ENCODE measurements at places on chromosomes 4 and X.

DNA sequence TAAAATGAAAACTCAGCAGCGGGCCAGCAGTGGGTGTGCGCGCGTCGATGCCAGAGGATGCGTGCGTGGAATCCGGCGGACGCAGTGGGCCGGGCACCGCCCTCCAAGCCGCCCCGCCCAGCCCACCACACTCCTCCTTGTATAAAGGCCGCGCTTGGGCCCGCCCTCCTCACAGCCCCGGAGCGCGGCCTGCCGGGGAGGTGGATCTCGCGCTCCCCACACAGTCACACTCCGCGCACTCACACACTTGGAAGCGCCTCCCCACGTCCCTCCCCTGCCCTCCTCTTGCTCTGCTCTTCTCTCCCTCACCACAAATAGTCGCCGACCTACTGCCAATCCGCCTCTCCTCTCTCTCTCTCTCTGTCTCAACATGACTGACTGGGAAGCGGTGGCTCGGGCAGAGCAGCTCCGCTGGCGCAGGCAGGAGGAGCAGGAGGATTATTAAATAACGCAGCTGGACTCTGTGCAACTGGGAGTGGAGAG is at the start of gene CCSER1:
Gene CCSER1, plus strand, starts transcription at position 172 of the 483 bp plus-strand sequence.
- DNase-seq: no peak

DNA sequence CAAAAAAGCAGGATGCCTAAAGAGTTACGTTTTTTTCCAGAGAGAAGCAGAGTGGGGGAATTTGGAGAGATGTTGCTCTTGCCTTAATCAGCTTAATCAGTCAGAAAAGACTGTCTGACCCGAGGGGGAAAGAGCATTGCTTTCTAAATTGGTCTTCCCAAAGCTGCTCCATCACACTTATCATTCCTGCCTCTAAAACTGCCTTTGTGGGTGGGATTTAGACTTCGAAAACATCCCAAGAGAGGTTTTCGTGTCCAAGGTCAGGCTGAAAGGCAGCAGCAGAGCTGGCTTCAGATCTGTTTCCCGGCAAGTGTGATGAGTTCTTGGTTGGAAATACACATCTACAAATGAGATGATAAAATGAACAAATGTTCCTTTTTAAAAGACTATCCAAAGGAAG is 155.2 kb downstream of the SH2D1A start:
- DNase-seq: no peak

DNA sequence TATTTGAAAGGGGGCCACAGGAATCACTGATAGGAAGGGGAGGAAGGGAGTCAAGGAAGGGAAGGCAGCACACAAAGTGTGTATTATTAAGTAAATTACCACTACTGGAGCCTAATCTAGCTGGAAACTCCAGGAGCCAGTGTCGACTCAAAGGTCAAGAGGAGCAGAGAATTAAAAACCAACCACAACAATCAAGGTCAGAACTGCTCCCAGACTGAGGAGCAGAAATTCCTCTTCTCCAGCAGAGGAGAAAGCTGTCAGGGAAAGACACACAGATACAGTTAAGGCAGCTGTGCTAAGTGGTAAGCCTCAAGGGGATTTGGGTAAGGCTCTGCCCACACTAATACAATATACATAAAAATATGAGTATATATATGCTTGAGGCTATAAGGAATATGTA is 87.5 kb upstream of the PTPN13 start:
- DNase-seq: no peak

DNA sequence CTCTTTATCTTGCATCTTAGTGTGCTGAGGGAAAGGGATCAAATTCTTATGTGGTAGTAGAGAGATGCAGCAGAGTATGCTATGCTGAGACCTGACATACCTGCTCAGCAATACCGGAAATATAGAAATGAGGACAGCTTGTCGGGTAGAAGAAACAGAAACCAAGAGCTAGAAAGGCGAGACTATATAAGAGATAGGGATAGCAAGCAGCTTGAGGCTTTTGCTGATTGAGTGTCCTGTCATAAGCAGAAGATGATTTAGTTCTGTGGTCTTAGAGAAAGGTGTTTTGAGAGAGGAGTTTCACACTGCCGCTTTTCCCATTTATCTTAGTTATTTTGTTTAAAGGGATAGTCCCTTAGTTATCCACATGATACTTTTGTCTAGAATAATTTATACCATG is 31.7 kb downstream of the USP9X start:
- no peak for DNase-seq

- DNase-seq: no peak
These were observed 552.4 kb upstream of the MAGEB2 start for GRCh38 chrX:29662759-29663503.

GRCh38 chrX:151736685-151737084 is 2.1 kb downstream of the CNGA2 start:
- no peak for DNase-seq

- DNase-seq: no peak
These were observed 72.0 kb downstream of the WFS1 start for GRCh38 chr4:6341696-6342095.

- DNase-seq: no peak
These were observed 111.9 kb upstream of the CBR4 start for GRCh38 chr4:169121861-169122382.

- DNase-seq: no peak
These were observed 14.5 kb upstream of the DKK2 start for GRCh38 chr4:107050525-107051135.

DNA sequence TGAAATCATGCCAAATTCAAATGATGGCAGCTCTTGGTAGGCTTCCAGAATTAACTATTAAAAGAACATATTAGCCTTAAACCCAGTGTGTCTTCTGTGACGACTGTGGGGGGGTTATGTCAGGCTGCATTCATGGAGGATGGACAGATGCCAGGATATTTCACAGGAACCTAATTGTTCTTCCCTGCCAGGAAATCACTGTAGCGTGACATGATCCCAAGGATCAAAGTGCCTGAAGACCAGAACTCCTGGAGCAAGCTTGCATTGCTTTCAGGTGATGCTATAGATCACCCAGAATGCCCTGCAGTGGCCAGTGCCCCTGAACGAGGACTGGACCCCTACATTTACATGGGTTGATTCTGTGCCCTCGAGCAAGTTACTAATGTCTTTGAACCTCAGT is 1093.0 kb upstream of the TENM3 start:
- no peak for DNase-seq

DNA sequence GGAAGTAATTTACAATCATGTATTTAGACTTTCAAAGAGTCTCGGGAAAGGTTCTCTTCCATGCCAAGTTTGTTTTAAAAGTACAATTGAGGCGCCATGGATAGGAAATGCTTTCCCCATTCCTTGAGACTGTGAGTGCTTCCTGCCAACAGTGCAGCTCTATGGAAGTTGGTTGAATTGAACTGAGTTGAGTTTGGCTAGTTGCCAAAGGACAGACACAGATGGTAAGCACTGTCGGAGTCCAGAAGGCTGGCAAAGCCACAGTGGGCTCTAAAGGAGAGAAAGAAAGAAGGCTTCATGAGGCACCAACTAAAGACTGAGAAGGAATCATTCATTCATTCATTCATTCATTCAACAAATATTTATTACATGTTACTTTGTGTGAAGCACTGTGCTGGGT is 4.3 kb upstream of the KCNE5 start:
- DNase-seq: no peak

GRCh38 chrX:39050427-39050826 is 249.2 kb downstream of the MID1IP1 start:
- DNase-seq: no peak

DNA sequence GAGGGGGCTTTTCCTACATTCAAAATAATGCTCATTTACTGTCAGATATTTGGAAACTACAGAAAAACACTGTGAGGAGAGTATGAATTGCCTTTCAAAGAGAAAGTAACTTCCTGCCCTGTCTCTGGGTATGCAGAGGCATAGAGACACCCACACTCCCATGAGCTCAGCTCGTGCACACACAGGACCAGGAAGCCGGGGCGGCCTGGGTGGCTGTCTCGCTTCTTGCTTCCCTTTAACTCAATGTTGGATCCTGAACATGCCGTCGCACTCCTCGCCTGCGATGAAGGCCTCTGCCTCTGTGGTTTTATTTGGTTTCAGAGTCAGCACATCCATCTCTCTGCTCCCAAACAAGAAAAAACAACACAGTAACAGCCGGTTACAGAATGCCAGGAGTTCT is 40.1 kb upstream of the GPR78 start:
- DNase-seq: peak; percentile 14

GRCh38 chr4:173269280-173269679 is 64.9 kb downstream of the HMGB2 start:
- no peak for DNase-seq

DNA sequence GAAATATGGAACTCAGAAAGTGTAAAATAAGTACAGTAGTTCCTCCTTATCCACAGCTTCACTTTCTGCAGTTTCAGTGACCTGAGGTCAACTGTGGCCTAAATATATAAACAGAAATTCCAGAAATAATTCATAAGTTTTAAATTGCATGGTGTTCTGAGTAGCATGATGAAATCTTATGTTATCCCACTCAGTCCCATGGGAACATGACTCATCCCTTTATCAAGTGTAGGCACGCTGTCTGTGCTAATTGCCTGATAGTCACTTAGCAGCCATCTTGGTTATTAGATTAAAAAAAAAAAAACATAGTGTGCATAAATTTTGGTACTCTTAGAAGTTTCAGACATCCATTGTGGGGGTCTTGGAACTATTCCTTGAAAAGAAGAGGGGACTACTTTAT is 983.4 kb upstream of the ADGRL3 start:
- no peak for DNase-seq

DNA sequence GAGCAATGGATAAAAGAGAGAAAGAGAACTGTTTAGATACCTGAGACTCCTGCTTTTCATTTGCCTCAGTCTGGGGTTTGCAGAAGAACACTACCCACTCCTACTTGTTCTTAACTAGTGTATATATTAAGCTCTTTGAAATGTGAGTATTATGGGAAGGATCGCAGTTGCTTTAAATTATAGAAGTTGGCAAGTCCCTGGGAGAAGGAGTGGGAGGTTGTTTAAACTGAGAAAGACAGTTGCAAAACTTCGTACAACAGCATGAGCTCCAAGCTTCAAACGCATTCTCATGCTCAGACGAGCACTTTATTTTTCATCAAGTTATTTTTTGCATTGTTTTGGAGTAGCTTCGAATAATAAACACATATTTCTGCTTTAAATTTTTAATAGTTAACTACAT is 88.1 kb upstream of the C1QTNF7 start:
- no peak for DNase-seq

- no peak for DNase-seq
These were observed 202.1 kb downstream of the OR13H1 start for GRCh38 chrX:131745942-131746489.

- no peak for DNase-seq
These were observed 427.9 kb upstream of the SLIT2 start for GRCh38 chr4:19823781-19824180.

- no peak for DNase-seq
These were observed 161.9 kb downstream of the PHF8 start for GRCh38 chrX:53882331-53882730.

DNA sequence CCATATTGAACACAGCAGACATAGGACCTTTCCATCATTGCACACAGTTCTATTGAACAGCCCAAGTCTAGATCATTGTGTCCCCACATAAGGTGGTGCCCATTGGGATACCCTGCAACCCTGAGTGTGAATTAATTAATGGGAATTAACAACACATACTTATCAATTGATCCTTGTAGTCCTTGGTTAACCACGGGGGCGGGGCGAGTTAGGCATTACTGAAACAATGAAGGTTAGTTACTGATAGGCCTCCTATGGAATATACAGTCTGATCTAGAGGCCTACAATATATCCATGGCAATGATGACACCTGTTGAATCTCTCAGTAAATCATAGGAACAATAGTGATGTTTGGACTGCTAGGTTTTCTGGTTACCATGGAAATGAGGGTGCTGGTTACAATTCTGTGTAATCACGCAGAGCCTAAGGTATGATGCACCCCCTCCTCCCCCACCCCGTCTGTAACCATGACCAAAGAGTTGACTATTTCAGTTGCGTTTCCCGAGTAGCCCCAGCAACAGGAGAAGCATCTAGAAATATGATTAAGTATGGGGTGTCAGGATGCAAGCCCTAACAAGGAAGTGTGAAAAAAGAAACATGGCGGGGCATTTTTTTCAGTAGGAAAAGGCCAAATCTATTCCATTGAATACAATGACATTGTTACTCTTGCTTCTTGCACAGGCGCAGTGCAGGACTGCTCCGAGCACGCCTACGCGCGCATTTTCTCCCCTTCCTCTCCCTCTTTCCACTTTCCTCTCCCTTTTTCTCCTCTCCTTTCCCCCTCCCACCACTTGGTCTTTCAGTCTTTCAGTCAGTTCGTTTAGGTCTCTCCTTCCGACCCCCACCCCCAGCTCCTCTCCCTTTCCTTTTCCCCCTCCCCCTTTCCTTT is 677 bp upstream of the NONO start:
- no peak for DNase-seq

Data from substantia nigra (tissue), 51 donors.